ENCODE measurements at places on chromosomes 12 and 14. TPM values are rescaled to one million over a fixed set of nuclear protein-coding genes. Genes with fewer than 3 reads are reported as not detected.

DNA sequence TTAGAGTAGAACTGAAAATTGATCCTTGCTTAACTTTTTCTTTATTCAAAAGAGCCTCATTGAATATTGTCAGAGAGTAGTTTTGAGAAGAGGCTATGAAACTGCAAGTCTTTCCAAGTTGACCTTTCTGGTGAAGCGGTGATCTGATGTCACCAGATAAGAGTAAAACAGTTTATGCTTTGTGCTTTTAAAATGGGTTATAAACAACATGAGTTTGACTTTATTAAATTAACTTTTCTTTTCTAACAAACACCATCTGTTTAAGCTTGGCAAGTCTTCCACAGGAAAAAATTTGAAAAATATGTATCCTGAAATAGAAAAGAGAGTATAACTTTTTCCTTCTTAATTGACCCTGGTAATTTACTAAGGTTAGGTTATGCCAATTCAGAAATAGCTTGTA is 408.7 kb upstream of the NOVA1 start:
- no peak for DNase-seq

LRTM2 gene
- not detected for total RNA-seq

APOLD1 gene
- total RNA-seq, result 7.1 TPM

DNA sequence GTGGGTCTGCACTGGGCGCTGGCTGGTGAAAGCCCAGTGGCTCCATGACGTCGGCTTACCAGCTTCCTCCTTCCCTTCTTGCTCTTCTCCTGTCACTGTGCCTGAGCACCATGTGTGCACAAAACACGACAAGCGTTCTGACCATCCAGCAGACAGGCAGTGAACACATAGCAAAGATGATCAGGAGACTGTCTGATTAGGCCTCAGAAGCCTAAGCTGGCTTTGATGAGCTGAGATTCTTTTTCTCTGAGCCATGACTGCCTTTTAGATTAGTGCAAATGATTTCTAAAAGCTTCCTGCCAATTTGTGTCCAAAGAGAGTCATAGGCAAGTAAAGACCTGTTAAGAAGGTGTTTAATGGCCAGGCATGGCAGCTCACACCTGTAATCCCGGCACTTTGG is 83.1 kb downstream of the AACS start:
- DNase-seq, result no peak

DNA sequence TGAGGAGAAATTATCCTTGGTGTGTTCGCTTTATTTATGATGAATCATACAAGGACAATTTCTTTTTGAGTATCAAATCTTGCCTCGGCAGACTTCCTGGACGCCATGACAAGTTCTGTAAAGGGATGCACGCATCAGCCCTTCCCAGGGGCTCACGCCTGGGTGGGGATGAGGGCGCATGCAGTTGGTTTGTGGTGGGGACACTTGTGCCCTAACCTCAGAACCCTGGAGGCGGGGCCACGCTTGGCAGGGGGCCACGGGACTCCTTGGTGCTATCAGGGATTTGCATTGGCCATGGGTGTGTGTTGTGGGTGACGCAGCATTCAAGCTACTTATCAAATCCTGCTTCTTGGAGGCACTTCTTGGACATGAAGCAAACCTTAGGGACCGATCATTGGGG is 143.8 kb upstream of the RTL1 start:
- DNase-seq, result no peak

ACSM4 gene
- total RNA-seq, result not detected

DNA sequence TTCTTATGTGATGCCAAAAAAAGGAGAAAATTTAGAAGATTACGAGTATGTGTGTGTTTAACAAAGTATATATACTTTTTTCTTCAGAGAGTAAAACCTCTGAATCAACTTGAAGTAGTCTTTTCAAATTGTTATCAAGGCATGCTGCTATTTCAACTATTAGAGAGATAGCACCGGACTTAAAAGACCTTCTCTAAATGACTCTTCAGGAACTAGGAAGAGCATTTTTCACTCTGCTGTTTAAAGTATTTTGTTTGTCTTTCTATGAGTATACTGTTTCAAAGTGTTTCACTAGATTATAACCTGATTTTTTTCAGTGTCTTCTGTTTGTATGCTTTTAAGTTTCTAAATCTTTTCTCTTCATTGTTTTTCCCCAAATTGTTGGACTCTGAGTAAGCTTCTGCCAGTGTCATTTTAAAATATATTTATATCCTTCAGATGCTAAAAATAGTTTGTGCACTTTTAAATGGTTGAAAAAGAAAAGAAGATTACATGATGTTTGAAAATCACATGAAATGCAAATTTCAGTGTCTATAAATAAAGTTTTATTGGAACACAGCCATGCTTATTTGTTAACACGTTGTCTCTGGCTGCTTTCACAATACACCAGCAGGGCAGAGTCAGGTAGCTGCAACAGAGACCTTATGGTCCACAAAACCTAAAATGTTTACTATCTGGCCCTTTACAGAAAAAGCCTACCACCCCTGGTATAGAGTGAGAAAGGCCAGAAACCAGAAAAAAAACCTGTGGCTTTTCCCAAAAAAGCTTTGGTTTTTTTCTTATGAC is 21.3 kb downstream of the CRADD start:
- no peak for DNase-seq

WDR20 gene
- total RNA-seq, result 20.9 TPM

GLIPR1L1 gene
- not detected for total RNA-seq

CD163 gene
- 137 TPM for total RNA-seq

BATF gene
- total RNA-seq, result 14.5 TPM

MMP19 gene
- 3.1 TPM for total RNA-seq

KRT75 gene
- total RNA-seq, result not detected

IKBIP gene
- total RNA-seq, result 7.8 TPM

SAMD15 gene
- total RNA-seq, result 0.42 TPM
